ENCODE measurements at places on chromosomes 12 and 14. TPM values are rescaled to one million over a fixed set of nuclear protein-coding genes. Genes with fewer than 3 reads are reported as not detected.

Gene DLGAP5
- total RNA-seq = 33.1 TPM

Gene COX8C
- not detected for total RNA-seq

Gene TBX3
- total RNA-seq = 51.2 TPM

Gene RILPL2
- 1.7 TPM for total RNA-seq

Gene L2HGDH
- total RNA-seq = 11.4 TPM

Gene EIF2S3B
- 0.45 TPM for total RNA-seq

Gene AMDHD1
- 2.2 TPM for total RNA-seq

Gene TMPRSS12
- total RNA-seq = not detected

Gene LRRC43
- not detected for total RNA-seq

Gene RTL1
- 0.31 TPM for total RNA-seq

All from A549 treated with ZK216348 at 1 μM for 4 hours (cell line).